T-cell (primary cell): ENCODE measurements at places on chromosomes 4 and X.

DNA sequence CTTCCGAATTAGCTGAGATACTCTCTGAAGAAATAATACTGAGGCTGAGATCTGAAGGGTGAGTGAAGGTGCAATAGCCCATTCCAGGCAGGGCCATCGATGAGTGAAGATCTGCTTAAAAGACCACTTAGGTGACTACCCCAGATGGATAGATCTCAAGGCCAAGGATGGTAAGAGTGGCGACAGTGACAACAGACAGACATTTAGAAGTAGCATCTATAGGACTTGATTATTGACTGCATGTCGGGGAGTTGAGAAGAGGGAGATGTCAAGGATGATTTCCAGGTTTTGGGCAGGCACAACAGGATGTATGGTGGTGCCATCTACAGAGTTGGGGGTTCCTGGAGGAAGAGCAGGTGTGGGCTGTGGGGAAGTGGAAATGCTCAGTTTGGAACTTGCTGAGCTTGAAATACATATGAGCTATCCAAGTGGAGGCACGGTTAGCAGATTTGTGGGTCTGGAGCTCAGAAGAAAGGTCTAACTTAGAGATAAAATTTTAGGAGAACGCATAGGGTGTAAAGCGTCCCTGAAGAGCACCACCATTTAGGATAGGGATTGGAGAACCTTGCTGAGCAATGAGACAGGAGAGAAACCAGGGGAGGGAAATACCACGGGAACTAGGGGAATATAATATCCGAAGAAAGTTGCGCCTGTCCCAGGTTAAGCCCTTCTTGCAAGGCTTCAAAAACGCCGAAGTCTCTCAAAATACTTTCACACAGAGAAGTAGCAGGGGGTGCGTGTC lies 688 bp downstream of the UFSP2 start:
- DNase-seq: no peak

DNA sequence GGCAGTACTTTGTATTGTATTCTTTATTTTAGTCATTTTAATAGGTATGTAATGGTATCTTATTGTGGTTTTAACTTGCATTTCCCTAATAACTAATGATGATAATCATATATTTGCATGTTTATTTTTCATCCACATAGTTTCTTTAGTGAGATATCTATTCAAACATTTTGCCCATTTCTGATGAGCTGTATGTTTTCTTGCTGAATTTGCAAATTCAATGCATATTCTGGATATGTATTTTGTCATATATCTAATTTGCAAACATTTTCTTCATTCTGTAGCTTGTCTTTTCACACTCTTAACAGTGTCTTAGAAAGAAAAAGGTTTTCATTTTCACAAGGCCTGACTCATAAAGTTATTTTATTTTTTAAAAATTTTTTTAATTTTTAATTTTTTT lies 372.1 kb downstream of the ZNF674 start:
- DNase-seq: no peak

DNA sequence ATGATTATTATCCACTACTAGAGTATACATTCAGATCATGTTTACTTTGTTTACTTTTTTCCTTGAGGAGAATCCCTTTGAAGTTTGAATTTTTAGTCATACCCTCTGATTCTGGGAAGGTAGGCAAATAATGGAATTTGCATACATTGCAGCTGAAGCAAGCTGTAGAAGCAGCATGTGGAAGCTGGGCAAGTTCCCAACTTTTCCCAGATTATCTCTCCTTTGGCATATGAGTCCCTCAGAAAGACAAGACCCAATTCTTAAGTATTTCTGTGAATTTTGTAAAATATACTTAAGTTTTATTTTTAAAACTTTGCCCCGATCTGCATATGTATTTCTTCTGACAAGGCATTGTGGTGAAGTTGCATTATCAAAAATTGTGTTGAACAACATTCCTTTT lies 94.9 kb downstream of the CNKSR2 start:
- no peak for DNase-seq

DNA sequence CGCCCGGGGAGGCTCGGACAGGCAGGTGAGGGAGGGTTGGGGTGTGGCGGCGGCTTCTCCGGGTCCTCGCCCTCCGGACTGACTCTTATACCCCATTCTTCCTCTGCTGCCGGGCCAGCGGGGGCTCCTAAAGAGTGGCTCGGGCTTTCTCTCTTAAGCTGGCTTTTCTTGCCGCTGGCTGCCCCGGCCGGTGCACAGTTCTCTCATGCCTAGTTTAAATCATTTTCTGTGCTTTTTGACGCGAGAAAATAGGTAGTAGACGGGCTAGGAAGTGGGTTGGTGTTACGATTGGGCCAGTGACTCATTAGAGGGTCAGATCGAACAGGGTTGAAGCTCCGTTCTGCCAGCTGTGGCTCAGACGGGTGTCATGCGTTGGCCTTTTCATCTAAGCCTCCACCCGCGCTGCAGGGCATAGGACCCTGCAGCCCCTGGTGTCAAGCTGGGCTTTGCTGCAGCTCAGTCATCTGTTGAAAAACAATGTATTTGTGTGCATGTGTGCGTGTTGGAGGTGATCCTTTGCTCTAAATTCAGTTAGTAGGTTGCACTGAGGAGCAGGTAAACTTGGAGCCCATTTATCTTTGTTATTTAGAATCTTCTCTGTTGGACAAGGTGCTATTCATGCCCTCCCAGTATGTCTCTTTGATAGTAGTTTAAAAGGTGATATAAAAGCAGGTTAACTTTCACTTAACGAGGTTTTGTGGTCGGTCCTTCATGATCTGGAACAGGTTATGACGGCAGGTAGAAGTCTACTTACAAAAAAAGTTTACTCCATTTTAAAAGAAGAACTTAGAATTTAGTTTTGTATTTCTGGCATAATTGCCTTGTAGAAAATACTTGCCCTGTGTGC lies 802 bp downstream of the BMP2K start:
- DNase-seq: no peak

GRCh38 chrX:23811108-23811651 lies 28.2 kb downstream of the SAT1 start:
- no peak for DNase-seq

- DNase-seq: no peak
Observed at GRCh38 chrX:497186-498014, 110.7 kb upstream of the PPP2R3B start.

DNA sequence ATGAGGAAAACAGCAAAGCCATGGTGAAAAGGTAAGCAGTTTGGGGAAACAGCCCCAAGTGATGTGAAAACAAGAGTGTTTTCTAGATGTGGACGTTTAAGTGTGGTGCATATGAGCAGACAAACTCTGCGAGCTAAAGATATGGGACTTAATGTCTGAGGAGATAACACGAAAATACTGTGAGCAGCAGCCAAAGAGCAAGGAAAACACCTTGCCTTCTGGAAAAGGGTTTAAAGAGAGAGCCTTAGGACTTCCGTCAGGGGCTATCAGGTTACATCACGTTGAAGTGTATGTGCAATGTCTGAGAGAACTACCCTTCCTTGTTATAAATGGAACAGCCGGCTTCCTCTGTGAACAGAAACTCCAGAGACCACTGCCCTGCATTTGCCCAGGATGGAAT lies 54.2 kb downstream of the LEF1 start:
- DNase-seq: peak; percentile 35

GRCh38 chrX:154515090-154515965 lies 704 bp downstream of the FAM3A start:
- no peak for DNase-seq

- DNase-seq: no peak
Observed at GRCh38 chrX:13515211-13515930, 54.0 kb upstream of the EGFL6 start.

DNA sequence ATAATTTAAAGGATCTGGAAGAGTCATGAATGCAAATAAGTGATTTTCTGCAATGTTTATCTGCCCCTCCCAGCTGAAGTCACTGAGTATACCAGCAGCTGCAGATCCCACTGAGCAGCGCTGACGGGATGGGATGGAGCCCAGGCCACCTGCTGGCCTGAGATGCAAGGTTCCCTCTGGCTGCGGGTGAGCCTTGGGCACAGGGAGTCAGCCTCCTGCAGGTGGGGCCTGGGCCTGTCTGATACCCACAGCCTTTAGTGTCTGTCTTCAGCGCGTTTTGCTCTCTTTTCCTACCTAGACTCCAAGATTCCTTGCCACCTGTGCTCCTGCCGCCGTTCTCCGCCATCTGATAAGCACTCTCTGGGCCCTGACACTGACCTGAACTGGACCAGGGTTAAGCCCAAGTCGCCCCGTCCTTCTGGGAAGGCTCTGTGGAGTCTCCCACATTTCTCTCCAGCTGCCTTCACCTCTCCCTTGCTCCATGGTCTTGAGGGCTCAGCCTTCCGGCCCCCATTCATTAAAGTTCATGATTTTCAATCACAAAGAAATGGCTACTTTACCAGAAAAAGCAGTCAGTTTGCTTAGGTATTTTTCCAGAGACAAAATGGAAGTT lies 223.1 kb upstream of the FAT1 start:
- DNase-seq: no peak

DNA sequence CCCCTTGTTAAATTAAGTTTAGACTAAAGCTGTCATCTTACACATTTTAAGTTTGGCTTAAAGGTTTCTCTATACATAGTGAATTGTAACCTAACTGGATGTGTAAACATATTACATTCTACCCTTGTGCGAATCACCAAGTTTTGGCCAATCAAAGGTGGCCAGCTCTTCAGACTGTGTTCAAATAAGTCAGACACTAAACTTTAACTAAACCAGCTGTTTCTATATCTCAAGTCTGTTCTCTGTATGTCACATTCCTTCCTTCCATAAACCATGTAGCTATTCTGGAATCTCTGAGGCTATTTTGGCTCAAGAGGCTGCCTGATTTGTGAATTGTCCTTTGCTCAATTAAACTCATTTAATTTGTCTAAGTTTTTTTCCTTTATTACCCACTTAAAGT lies 6.7 kb downstream of the SULT1B1 start:
- DNase-seq: no peak

DNA sequence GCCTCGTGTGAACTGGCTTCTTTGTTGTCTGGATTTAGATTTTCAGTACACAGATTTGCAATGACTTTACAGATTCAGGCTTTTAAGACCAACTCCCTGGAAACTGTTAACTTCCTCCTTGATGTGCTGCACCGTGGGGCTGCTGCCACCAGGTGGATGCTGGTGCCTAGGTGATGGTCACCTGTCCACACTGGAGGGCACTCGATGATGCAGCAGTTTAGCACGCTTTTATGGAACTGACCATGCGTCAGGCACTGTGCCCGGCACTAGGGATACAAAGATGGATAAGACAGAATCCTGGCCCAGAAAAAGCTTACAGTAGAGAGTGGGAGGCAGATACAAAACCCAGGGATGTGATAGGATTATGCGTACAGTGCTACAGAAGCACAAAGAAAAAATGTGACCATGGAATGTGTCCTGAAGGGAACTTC lies 180.7 kb downstream of the CEP135 start:
- DNase-seq: no peak

- DNase-seq: no peak
Observed at GRCh38 chr4:12586242-12587006, 897.7 kb downstream of the RAB28 start.

DNA sequence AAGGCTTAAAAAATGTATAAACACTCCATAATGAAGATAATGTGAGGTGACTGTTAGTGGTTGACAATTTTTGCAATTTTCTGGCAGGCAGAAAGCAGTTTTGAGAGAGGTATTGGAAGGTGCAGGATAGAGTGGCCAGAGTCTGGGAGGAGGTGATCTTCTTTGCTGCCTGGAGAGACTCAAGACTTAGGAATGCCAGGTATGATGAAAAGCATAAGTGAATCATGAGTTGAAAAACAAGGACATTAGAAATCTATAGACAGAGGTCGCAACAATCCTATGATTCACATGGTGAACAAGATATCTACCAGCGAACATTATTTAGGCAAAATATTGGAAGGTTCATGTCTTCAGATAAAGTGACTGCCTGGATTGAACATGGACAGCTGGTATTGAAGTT lies 118.5 kb downstream of the CFAP299 start:
- DNase-seq: no peak

DNA sequence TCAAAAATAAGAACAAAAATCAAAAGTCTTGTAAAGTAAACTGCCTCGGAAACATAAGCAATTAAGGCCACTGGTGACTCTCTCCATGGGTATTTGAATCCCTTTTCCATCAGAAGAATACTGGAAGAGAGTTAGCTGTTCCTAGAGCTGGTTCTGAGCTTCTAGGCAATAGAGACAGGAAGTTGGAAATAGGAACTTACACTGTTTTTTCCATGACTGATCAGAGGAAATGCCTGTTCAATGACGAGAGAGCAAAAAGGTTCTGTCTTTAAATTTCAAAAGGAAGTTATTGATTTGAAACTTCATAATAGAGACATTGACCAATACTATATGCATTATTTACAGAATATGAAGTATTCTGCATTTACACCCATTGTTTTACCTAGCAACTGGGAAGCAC lies 503.5 kb upstream of the ARX start:
- DNase-seq: no peak

GRCh38 chrX:104641176-104641575 lies 75.2 kb downstream of the IL1RAPL2 start:
- no peak for DNase-seq

GRCh38 chrX:115602308-115602707 lies 41.3 kb downstream of the PLS3 start:
- DNase-seq: no peak

GRCh38 chr4:180485407-180485806 lies 1757.8 kb upstream of the TENM3 start:
- no peak for DNase-seq

DNA sequence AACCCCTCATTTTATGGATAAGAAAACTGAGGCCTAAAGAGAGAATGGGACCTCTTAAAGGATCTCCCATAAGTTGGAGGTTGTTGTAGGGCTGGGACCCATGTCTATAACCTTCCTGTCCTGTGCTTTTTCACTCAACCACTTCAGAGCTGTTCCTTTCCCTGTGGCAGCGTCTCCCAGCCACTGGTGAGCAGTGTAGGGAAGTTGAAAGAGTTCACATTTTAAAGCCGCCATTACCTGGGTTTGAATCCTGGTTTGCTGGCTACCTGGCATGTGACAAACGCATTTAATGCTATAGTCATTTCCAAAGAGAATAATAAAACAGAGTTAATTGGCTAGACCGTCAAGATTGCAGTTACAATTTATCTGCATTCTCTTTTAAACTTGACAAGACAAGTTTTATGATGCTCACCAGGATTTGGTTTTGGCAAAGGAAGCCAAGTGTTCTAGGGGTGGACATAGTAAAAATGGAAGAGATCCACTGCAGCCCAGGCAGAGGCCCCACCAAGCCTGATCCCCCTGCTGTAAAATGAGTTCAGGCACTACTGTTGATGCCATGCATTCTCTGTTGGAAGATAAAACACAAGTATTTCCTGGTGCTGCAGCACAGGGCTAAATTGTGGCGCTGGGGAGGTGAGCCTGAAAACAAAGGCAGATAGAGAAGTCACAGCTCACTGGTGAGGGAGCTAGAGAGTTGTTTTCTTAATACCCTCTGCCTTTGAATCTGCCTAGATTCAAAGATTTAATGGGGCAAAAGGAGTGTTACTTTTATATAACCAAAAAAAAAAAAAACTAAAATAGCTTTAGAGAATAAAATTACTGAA lies 218.7 kb downstream of the NWD2 start:
- no peak for DNase-seq

DNA sequence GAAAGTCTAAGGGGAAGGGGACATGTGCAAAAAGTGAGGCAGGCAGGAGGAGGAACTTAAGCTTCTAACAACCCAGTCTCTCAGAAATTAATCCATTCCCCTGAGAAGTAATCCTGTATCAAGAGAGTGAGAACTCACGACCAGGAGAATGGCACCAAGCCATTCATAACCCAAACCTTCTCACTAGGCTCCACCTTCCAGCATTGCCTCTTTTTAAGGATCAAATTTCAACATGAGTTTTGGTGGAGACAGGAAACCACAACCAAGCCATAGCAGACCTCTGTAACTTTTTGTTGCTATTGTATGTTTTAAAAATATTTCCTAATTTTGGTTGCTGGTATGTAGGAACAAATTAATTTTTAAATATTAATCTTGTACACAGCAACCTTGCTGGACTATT lies 32.8 kb downstream of the PASD1 start:
- DNase-seq: no peak

- no peak for DNase-seq
Observed at GRCh38 chr4:156018383-156018782, 64.7 kb upstream of the CTSO start.
